ENCODE measurements at places on chromosomes 6 and 20.

- no peak for DNase-seq
These were observed 292.5 kb upstream of the STXBP5 start for GRCh38 chr6:146911635-146912215.

DNA sequence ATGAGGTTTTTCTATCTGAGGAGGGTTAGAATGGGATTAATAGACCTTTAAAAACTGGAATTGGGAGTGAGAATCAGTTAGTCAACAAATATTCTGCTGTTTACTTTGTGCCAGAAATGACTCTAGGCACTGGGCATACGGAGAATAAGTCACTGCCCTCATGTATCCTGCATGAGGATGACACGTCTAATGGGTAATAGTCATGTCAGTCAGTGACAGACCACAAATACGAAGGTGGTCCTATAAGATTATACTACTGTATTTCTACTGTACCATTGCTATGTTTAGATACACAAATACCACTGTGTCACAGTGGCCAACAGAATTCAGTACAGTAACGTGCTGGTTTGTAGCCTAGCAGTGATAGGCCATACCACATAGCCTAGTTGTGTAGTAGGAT, 30.7 kb downstream of the ZFAND3 start:
- no peak for DNase-seq

DNA sequence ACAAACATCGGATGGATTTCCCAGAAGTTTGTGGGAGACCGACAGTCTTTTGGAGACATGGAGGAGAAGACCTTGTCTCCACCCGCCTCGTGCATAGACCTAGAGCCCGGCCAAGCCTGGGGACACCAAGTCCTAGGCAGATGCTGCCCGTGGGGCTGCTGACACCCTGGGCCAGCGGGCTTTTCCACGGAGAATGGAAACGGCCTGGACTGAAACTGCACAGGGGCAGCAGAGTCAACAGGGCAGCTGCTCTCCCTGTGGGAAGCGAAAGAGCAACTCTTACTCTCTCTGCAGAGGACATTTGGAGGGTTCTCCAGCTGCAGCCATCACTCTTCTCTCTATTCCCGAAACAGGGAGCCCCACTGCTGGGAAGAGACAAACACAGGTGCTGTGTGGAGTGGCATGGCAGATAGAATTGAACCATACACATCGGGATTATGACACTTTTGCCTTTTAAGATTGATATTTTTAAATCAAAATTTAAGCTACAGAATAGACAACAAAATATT, 401.2 kb downstream of the THBS2 start:
- no peak for DNase-seq

- no peak for DNase-seq
These were observed 9.6 kb downstream of the DSE start for GRCh38 chr6:116380346-116380745.

GRCh38 chr20:15267935-15268334, 930.5 kb upstream of the FLRT3 start:
- no peak for DNase-seq
